ENCODE measurements at places on chromosomes 7 and 10.
A peak's percentile ranks its signal among the peaks of the same experiment; 100 is the strongest.

- DNase-seq: peak; percentile 67
Measured at GRCh38 chr10:76034353-76035205, 603.2 kb downstream of the LRMDA start.

GRCh38 chr10:108465871-108466641 is 1301.5 kb upstream of the SORCS1 start:
- peak; percentile 57 for DNase-seq

- no peak for DNase-seq
Measured at GRCh38 chr7:78334426-78334825, 535.9 kb downstream of the PHTF2 start.

DNA sequence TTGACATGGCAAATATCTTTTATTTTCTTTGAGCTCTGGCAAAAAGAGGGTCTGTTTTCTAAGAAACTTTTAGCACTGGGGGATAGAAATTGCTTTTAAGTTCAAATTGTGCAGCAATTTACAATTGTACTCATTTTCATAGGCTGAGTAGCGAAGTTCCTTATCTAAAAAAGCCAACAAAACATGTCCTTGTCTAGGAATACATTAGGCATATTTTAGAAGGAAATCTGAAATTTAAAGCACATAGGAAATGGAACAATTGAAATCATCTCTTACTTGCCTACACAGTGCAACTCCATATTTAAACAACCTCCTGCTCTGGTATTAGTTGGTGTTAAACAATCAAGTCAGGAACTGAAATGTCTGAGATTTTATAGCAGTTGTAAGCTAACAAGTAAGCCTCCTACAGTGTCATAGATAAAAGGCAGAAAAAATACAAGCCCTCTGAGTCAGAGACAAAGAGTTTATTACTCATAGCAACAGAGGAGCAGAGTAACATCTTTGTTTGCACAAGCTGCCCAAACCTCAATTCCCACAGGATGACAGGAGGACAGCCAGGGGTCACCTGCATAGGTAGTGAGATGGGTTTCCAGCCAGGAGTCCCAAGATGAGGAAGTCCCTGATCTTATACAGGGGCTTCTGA is 280.2 kb upstream of the HGF start:
- no peak for DNase-seq

GRCh38 chr7:139645572-139646523 is 122.4 kb downstream of the CLEC2L start:
- DNase-seq: peak; percentile 85

- DNase-seq: no peak
Measured at GRCh38 chr7:155872678-155873369, 60.6 kb upstream of the SHH start.

DNA sequence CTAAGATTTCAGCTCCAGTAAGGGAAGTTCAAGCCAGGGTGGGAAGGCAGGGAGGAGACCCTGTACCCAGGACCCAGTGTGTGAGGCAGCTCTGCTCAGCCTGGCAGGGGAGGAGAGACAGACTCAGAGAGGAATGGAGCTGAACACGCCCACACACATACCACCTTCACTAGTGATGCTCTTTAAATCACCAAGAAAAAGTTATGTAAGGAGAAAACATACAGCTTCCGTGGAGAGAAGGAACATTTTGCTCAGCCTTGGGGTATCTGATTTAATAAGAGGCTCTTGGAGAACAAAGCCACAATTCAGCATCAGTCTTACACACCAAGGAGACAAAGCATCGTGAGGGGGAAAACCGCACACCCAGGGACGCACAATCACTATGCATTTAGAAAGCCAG is 62.9 kb downstream of the PRKAG2 start:
- DNase-seq: no peak

DNA sequence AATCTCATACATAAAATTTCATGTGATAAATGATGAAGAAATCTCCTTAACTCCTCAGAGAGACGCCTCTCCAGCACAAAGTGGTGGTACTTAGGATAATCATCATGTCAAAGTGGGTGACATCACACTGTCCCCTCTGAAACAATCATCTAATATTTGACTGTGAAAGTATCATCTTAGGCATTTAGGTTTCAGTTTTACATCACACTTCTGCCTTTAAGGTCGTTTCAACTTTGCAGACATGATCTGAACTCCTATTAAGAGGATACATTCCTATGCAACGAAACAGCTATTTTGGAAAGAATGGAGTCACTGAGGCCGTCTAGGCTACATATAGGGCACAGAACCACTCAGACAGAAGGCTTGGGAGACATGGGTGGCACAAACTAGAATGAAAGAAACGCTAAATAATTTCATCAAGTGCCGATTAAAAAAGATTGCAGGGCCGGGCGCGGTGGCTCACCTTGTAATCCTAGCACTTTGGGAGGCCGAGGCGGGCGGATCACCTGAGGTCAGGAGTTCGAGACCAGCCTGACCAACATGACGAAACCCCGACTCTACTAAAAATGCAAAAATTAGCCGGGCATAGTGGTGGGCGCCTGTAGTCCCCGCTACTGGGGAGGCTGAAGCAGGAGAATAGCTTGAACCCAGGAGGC is 2.0 kb downstream of the VOPP1 start:
- no peak for DNase-seq

GRCh38 chr7:47556511-47557180 is 25.3 kb downstream of the TNS3 start:
- no peak for DNase-seq

- no peak for DNase-seq
Measured at GRCh38 chr10:605632-606325, 83.7 kb downstream of the DIP2C start.

GRCh38 chr10:43264344-43264964 is 2.4 kb downstream of the RASGEF1A start:
- peak; percentile 57 for DNase-seq

DNA sequence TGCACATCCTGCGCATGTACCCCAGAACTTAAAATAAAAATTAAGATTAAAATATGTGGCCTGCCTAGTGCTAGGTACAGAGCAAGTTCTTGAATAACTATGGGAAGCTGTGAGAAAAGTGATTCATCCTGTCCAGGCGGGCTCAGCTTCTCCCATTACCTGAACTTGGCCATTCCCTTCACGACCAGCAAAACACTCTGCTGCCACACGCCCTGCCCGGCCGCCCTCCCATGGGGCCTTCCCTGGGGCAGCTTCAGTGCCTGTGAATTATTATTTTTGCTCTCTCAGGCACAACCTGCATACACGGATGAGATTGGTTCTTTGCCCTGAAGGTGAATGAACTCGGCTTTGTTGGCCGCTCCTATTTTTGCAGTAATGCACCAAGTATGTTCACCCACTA is 209.2 kb upstream of the SHH start:
- no peak for DNase-seq

- DNase-seq: no peak
Measured at GRCh38 chr10:8702181-8702580, 647.7 kb downstream of the GATA3 start.

- DNase-seq: no peak
Measured at GRCh38 chr10:104113376-104113956, 8.5 kb upstream of the SFR1 start.

- no peak for DNase-seq
Measured at GRCh38 chr10:105398202-105398601, 757.1 kb downstream of the SORCS3 start.
